Stimulated activated CD4-positive, alpha-beta T cell treated with anti-CD3 and anti-CD28 coated beads, Interleukin-1b, Interleukin-23, amount 100 ng/mL, for 24 hours (primary cell): ENCODE measurements at places on chromosomes 7 and 10.

DNA sequence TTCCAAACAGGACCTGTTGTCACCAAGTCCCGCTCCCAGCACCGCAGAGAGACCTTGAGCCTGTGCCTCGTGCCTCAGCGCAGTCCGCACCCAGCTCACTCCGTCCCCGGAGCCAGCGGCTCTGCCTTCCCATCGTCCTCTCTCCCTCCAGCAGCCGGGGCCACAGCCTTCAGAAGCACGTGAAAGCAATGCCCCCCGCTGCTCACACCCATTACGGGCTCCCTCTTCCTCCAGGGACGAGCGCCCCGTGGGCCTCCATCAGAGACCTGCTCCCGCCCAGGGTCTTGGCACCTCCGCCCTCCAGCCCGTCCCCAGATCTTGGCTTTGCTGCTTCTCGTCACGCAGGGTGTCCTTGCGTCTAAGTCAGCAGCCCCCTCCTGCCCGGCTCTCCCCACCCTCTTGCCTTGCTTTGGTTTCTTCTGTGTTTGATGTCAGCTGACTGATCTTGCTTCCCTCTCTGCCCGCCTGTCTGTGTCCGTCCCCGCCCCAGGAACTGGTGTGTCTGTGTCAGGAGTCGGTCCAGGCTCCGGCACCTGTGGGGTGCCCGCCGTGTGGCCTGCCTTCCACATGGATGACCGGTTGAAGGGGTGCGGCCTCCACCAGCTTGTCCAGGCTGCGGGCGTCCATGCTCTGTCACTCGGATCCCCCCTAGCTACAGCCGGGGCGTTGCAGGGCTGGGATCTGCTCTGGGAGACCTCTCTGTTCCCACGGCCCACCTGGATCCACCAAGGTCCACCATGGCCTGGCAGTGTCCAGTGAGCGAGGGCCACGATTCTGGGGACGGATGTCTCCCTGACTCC, 61.9 kb downstream of the FOXL3 start:
- DNase-seq: no peak

- DNase-seq: no peak
Observed at GRCh38 chr10:2633630-2634029, 433.7 kb upstream of the PFKP start.

DNA sequence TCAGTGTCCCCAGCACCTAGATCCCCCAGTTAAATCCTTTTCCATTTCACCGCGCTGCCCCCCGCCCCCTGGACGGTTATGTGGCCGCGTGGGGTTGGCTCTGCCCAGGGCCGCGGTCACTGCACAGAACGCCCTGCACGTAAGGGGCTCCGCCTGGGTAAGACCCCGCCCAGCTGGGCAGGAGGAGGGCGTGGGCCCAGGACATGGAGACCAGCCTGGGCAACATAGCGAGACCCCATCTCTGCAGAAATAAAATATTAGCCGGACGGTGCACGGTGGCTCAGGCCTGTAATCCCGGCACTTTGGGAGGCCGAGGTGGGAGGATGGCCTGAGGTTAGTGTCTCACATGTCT, 650 bp upstream of the ZFAND2A start:
- DNase-seq: no peak

GRCh38 chr10:13701157-13701919, 114.6 kb downstream of the PRPF18 start:
- no peak for DNase-seq

DNA sequence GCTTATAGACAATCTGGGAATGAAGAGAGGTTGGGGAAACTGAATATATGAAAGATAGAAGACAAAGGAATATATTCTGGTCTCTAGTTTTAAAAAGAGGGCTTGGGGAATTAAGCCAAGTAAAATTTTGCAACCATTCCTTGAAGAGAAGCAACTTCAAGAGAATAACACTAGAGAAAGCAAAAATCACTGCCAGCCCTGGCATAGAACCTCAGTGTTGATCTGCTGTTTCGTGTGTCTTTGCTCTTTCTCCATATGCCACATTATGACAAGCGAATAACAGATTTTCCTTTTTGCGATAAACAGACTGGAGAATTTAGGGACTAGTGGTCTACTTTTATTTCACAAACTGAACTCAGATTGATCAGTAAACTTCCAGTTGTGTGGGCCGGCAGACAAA, 132.7 kb downstream of the XPNPEP1 start:
- DNase-seq: no peak

DNA sequence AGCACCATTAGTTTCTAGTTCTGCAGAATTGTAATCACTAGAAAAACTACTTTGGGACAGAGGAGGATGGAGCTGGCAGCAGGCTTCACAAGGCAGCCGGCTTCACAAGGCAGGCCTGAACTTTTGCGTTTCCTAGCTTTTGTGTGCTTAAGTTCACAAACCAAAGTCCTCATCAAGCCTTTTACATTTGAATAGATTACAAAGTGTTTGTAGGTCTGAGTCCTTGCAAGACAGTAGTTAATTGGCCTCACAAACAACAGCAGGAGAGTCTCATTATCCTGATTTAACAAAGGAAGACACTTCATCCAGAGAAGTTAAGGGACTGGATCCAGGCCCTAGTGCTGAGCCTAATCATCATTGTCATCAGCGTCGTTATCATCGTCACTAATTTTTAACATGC, 147.8 kb upstream of the AUTS2 start:
- no peak for DNase-seq

GRCh38 chr7:96649981-96650380, 59.7 kb downstream of the SEM1 start:
- no peak for DNase-seq
